Amygdala (tissue), 56 donors: ENCODE measurements at places on chromosomes 11 and 22.

- DNase-seq = no peak
Observed at GRCh38 chr11:32385998-32386397, 49.3 kb downstream of the WT1 start.

- DNase-seq = peak; percentile 13
Observed at GRCh38 chr11:112150517-112150916, 13.4 kb downstream of the IL18 start.

DNA sequence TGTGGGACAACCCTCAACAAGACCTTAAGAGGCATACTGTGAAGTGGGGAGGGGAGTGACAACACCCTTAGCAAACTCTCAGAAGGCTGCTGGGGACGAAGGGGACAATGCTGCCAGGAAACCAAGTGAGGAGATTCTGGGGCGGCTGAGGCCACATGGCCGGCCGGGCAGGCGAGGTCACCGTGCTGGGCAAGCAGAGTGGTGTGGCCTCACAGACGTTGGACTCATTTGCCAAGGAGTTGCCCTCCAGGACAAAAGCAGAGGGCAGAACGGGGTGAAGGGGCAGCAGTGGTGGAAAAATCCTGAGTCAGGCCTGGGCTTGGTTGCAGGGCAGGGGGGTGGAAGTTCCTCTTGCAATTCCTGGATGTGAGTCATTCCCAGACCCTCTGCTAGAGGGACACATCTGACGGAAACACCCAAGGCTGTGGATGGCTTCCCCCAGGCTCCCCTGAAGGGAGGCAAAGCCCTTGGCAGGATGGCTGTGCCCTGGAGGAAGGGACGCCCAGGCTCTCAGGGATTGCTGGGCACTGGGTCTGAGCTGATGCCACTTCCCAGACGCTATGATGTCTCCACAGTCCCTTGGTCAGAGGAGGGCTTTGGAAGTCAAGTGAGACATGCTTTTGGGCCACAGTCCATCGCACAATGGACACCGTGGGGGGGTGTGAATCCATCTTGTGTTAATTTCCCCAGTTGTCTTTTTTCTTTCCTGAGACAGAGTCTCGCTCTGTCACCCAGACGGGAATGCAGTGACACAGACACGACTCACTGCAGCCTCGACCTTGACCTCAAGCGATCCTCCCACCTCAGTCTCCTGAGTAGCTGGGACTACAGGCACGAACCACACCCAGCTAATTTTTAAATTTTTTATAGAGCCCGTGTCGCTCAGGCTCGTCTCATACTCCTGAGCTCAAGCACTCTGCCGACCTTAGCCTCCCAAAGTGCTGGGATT is 16.2 kb upstream of the SHANK3 start:
- DNase-seq = no peak

GRCh38 chr11:19191530-19192169 is 10.1 kb downstream of the CSRP3 start:
- DNase-seq = no peak

DNA sequence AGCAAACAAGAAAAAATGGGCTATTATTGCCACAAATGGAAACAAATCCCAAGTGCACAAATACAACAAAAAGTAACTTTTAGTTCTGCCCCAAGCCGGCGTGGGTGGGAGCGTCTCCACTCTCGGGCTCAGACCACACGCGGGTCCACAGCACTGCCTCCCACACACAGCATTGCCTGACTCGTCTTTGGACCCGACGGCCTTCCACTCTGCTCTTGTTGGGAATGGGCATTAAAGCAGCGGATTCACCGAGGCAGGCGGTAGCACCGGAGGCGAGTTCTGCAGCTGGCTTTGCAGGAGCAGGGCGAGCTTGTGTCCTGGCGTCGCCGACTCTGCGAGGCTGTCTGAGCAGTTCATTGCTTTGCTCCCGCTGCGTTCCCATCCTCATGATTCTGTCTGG is 23.0 kb downstream of the NADSYN1 start:
- no peak for DNase-seq
